ENCODE measurements at places on chromosomes 3 and 15. TPM values are rescaled to one million over a fixed set of nuclear protein-coding genes. Genes with fewer than 3 reads are reported as not detected.

Gene CDHR4
- not detected for total RNA-seq

Gene CBLB
- 9.1 TPM for total RNA-seq

Gene C3orf85
- total RNA-seq = not detected

- peak; percentile 1 for DNase-seq
Observed at GRCh38 chr15:49832511-49832910, 211.7 kb downstream of the DTWD1 start.

DNA sequence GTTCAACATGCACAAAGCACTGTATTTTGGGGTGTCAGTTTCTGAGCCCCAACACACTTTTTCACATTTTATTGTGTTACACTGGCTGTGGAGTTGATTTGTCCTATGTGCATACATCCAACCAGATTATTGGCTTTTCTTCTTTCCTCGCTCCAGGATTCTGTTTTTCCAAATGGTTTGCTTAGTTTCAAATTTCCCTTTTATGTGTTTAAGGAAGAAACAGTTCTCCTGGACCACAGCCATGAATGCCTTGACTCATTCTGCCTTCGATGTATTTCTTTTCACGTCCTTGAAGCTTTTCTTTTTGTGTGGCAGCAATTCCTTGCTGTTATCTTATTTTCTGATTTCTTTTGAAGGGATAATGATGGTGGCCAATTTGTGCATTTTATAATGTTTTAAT is 53.8 kb downstream of the CACNA2D3 start:
- DNase-seq = no peak

DNA sequence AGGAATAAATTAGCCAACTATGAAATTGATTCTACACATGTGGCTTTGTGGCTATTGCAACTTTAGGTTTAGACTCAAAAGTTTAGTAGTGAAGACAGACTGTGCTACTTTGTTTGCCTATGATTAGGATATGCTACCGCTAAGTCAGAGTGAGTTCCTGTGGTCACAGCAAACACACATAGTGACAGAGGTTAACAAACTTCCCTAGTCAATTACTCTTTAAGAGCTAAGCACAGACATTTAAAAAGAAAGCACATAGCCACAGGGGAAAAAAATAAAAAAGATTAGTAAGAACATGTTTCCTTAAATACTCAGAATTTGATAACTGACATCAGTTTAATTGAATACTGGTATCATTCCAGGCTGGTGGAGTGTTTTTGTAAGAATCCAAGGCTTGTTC is 207.1 kb downstream of the GBE1 start:
- no peak for DNase-seq

- no peak for DNase-seq
Observed at GRCh38 chr3:43296565-43296964, 10.2 kb downstream of the SNRK start.

- DNase-seq = peak; percentile 70
Observed at GRCh38 chr3:19146685-19147650, 1.3 kb upstream of the KCNH8 start.

DNA sequence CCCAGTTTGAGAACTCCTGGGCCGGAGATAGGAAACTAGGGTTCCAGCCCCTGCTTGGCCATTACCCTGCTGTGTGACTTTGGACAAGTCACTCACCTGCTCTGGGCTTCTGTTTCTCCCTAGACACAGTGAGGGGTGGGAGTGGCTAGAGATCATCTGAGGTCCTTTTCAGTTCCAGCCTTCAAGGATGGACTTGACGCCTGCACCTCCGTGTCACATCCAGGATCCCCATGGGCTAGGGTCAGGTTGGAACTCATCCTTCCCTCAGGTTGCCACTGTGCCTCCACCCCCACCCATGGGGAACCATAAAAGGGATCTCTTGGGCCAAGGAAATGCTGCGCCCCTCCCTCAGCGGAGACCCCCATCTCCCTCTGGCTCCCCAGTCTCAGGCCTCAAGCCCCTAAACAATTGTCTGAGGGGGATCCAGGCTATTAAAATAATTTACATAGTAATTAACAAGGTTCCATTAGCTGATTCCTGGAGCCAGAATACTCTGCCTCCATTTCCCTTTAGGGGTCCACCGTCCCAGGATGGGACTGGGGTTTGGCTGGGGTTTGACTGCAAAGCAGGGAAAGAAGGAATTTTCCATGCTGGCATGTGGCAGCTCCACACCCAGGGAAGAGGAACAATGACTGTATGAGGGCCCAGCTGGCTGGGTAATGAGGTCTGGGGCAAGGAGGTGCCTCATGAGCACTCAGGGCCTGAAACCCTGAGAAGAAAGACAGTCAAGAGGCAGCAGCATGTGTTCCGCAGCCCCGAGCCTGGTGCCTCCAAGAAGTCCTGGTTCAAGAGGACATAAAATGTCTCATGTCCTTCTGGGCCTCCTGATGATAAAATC is 177.7 kb downstream of the SMAD6 start:
- DNase-seq = no peak

GRCh38 chr15:68791431-68792283 is 29.0 kb downstream of the ANP32A start:
- peak; percentile 87 for DNase-seq

GRCh38 chr3:137866933-137867332 is 102.8 kb downstream of the SOX14 start:
- no peak for DNase-seq

DNA sequence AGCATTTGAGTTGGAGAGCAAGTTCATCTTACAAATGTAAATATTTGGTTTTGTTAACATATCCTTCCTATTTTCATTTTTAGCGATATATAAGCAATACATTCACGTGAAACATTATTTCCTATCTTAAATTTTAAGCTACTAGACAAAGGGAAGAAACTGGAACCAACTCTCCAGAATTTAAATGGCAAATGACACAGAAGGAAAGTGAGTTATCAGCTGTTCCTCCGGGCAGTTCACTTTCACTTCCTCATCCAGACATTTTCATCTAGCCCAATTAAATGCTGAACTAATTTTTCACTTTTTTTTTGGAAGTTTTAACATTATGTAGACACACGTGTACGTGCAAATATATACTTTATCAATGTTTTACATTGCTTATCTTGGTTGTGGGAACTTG is 58.7 kb downstream of the MORC1 start:
- peak; percentile 15 for DNase-seq

DNA sequence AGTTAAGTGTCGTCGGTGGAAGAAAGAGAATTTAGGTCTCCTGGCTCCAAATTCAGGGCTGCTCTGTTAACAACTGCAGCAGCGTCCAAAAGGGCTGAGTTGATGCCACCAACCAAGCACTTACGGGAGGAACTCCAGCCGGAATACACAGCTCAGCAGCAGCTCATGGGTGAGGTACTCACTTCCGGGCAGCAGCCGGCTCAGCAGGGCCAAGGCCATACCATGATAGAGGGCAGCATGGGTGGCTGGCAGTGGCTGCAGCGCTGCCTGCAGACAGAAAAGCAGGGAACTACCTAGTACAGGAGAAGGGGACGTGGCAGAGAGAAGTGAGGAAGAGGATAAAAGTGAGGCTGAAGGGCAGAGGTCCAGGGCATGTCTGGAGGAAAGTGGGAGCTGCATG is 8.0 kb upstream of the LTK start:
- DNase-seq = no peak

DNA sequence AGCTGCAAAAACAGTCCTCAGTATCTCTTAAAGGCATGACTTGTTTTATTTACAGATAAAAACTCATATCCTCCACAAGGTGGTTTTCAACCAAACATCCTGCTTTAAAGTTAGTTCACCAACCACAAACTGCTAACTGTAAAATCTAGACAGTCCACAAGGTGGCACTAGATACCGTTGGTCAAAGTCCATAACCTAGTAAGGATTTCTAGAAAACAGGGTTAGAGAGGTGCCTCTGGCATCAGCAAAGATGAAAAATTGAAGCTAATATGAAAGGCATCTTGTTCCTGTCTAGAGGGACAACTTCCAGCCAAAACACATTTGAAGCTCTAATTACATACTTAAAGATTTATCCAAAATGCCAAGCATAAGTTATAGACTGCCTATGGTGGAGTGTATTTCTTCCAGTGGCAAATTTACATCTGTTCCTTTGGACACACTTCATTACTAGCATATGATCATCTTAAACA is 56.0 kb downstream of the ZMAT3 start:
- peak; percentile 92 for DNase-seq

DNA sequence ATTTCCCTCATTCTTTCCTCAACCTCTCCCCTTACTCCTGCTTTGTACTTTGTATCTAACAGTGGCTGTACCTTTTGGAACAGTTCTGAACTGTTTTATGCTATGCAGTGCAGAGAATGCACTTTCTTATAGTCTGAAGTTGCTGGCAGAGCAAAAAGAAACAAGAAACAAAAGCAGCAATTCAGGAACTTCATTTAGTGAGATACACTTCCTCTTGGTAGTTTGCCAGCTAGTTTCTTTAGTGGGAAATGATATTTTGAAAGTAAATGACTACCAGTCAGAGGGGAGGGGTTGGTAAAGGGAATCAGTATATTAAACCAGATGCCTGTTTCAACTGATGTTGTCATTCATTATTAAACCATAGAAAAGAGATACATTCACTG is 55.0 kb upstream of the CHD2 start:
- no peak for DNase-seq

Measured in thymus (tissue), 14 donors.